Naive thymus-derived CD4-positive, alpha-beta T cell (primary cell): ENCODE measurements at places on chromosomes 1 and 21. TPM values are rescaled to one million over a fixed set of nuclear protein-coding genes. Genes with fewer than 3 reads are reported as not detected.

GRCh38 chr1:213380865-213381264 lies 329.8 kb downstream of the RPS6KC1 start:
- no peak for DNase-seq

DNA sequence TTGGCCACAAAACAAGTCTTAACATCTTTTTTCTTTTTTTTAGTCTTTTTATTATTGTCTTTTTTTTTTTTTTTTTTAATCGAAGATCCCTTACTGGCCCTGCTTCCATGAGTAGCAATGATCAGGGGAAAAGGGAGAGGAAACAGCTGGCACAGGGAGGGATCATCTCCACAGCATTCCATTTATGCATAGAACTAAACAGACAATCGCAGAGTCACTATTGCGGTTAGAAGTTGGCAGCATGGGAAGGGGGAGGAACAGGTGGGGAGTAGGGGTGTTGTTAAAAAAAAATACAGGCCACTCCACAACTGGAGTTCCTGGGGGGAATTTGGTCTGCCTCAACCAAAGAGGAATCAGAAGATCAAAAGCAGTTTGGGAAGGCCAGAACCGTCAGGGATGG lies 55.4 kb downstream of the C1orf185 start:
- no peak for DNase-seq

DNA sequence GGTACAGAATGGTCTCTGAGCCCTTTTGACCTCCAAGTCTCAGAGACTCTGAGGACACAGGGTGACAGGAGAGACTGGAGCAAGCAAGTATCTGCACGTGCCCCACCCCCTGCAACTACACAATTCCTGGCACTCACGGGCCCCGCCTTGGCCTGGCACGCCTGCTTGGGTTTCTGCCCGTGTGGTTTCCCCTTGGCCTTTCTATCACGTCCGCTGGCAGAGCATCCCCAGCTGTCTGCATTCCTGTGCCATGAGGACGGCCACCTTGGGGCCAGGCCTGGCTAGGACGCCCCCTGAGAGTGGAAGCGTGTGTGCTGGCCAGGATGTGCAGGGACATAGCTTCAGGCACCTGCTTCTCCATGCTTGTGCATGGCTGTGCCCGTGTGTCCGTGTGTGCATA lies 14.3 kb upstream of the EDN2 start:
- no peak for DNase-seq

- DNase-seq: no peak
These were observed 103.7 kb upstream of the SOD1 start for GRCh38 chr21:31555741-31556191.

- DNase-seq: no peak
These were observed 9.5 kb downstream of the WNT9A start for GRCh38 chr1:227938276-227938675.

DNA sequence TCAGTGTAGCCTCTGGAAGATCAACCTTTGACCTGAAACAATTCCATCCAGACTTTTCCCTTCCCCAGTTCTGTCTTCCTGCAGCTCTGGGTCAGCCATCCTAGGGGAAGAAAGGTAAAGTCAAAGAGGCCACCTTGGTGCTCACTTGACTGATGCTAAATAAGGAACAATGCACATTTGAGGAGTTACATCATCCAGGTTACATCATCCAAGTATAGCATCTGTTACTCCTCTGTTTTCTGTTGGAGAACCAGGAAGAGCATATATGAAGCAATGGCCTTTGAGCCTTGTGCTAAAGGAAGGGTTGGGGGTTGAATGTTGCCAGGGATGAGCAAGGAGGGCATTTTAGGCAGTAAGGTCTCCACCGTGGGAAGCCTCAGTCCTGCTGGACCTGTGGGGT lies 3.1 kb upstream of the DSCAM start:
- DNase-seq: no peak

DNA sequence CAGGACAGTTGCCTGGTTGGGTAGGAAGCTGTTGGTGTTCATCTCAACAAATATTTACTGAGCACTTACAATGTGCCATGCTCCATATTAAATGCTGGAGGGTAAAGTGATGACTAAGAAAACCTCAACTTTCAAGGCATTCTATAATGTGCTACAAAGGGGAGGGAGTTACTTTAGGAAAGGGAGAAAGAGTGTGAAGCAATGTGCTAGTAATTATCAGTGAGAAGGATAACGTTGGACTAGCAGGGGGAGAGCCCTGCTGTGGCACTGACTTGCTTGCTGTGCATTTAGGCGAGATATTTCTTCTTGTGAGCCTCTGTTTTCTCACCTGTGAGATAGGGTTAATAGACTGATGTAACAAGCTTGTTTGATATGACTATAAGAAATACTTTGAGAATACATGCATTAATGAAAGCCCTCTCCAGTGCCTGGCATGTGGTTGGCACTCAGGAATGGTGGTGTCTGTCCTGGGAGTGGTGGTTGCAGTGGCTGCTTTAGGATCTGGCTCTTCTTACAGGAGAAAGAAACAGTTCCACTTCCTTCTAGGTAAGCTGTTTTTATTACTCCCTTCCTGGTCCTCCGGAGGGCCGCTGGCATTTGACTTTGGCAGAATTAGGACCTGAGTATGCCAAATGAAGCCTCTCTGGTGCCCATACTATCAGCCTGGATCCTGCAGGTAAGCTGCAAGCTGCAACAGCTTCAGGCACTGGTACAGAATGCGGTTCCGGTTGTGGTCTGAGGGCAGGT lies 111.1 kb upstream of the COA6 start:
- no peak for DNase-seq

- DNase-seq: no peak
These were observed 64.1 kb upstream of the RNPC3 start for GRCh38 chr1:103461161-103462105.

GRCh38 chr1:196091397-196092135 lies 516.7 kb downstream of the KCNT2 start:
- DNase-seq: no peak

DNA sequence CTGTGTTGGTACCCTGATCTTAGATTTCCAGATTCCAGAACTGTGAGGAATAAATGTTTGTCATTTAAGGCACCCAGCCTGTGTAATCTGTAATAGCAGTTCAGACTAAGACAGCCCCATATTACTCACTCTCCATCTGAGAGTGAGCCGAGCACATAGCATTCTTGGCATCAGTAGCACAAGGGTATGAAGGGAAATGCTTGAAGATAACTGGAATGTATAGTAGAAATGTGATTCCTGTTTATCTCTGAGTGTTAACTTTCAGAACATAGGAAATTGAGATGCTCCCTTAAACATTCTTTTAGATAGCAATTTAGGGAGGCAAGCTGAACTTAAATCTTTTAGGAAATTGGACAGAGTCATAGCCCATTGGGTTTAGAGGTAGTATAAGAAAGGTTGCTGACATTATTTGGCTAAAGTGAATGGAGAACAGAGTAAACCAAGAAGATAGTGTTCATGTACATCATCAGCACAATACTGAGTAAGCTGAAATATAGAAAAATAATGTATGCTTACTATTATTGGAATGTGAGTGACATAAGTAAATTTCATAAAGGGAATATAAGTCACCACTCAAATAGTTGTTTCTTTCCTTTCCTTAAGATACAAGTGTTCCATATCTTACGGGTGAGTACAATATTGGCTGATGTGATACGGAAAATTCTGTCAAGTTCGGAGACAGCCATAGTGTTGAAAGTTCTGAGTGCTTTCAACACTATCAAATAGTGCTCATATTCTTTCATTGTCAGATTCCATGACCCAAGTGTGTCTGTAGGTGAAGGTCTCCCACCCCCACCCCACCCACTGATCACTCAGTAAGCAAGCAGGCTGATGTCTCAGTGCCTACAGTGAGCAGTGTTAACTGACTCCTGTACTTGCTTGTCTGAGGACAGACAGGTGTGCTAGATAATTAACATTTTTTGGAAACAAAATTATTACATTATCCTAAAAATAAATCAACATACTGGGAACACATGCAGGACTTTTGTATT lies 73.7 kb downstream of the LRRC8D start:
- no peak for DNase-seq

DNA sequence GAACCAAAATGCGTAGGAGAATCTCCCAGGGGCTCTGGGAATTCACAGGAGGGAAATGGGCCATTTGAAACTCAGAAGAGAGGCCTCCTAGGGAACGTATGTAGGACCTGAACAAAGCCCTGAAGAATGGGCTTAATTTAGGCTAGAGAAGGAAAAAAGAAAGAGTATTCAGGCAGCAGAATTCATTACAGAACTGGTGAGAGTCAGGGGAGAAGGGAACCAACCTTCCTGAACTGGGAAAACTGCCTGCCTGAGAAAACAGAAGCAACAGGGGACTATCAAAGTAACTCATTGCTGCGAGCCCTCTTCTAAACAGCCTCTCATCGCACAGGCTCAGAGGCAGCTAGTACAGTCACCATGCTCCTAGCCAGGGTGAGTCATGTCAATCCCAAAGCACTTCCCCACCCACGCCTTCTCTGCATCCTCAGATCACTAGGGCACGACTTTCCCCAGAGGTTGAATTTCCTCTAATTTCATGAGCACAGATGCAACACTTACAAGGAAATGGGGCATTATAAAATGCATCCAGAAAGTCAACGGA lies 98.1 kb downstream of the ADSS2 start:
- DNase-seq: peak; percentile 49

- no peak for DNase-seq
These were observed 99.4 kb downstream of the CAMTA1 start for GRCh38 chr1:6884652-6885153.

- no peak for DNase-seq
These were observed 20.6 kb downstream of the JUN start for GRCh38 chr1:58763214-58763613.

- no peak for DNase-seq
These were observed 2.2 kb downstream of the CRYBG2 start for GRCh38 chr1:26351590-26352337.

- DNase-seq: no peak
These were observed 11.9 kb downstream of the PTPN22 start for GRCh38 chr1:113859478-113860175.

DNA sequence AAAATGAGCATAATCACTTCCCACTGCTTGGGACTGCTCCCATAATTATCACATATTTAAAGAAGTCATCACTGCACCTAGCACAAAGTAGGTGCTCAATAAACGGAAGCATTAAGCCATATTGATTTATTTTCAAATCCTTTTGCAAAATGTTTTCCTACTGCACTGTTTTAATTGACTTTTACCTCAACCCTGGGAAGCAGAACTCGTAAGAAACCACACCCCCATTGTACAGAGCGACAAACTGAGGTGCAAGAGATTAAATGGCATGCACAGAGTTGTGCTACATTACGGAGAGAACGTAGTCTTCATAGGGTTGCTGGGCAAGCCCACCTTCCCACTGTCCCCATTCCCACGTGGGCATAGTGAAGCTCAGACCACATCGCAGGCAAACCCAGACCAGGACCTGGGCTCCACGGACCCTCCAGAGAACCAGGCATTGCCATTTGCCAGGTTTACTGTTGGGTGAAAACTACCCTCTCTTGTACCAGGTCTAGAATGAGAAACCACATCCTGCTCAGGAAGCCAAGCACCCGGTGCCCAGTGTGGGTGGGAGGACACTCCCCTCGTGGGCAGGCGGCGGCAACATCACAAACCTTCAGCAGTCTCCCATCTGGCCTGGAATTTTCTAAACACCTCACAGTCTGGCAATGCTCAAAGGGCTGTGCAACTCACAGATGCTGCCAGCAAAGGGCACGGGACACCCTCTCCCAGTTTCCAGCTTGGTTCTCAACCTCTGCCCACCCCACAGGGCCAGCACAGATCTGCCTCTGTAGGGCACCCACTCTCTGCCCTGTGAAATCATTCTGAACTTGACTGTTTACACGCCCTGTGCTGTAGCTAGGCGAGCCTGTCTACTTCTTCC lies 8.2 kb downstream of the IFFO2 start:
- DNase-seq: peak; percentile 66

DNA sequence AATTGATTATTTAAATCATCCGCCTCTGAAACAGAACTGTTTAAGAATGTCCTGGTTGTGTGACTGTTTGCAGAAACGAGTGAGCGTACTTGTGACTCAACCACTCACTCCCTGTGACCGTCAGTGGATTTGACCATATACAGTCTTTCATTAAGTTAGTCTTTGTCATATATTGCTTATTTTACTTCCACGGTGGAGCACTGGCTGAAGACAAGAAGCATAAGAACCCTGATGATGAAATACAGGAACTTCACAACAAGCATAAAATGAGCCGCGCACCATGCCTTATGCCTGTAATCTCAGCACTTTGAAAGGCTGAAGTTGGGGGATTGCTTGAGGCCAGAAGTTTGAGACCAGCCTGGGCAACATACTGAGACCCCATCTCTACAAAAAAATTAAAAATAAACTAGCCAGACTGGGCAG lies 194.0 kb downstream of the TOMM20 start:
- DNase-seq: no peak

GRCh38 chr21:36499578-36500471 lies 19.9 kb upstream of the CLDN14 start:
- DNase-seq: no peak

DNA sequence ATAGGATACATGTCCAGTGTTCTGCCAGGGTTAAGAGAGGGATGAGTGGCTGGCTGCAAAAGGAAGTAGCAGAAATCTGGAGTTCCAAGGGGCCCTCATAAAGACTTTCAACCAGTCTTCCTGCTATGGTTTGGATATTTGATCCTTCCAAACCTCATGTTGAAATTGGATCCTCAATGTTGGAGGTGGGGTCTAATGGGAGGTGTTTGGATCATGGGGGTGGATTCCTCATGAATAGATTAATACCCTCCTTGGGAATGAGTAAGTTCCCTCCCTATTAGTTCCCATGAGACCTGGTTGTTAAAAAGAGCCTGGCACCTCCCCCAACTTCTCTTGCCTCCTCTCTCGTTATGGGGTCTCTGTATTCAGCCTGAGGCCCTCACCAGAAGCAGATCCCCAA lies 10.1 kb upstream of the GNG12 start:
- DNase-seq: no peak

- no peak for DNase-seq
These were observed 74.7 kb downstream of the MEGF6 start for GRCh38 chr1:3536420-3537195.

DNA sequence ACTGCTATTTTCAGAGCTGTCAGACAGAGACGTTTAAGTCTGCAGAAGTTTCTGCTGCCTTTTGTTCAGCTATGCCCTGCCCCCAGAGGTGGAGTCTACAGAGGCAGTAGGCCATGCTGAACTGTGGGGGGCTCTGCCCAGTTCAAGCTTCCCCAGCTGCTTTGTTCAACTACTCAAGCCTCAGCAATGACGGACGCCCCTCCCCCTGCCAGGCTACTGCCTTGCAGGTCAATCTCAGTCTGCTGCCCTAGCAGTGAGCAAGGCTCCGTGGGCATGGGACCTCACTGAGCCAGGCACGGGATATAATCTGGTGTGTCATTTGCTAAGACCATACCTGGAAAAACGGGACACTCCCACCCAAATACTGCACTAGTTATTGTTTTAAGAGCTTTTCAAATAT lies 219.7 kb downstream of the BRINP3 start:
- DNase-seq: no peak

The DCDC2B gene
- total RNA-seq: not detected in 2 replicates

The PLPP3 gene
- total RNA-seq: not detected in 2 replicates

The GBP6 gene
- 2.4 and 2.8 TPM in 2 replicates for total RNA-seq

The ARHGEF2 gene
- 236 TPM for total RNA-seq

The ARL8A gene
- 51.7 and 54.3 TPM in 2 replicates for total RNA-seq

The PLCH2 gene
- 15.0 and 18.4 TPM in 2 replicates for total RNA-seq

The CCDC185 gene
- not detected for total RNA-seq

The TFF2 gene
- not detected for total RNA-seq

The AGT gene
- total RNA-seq: not detected in 2 replicates
